ELR (cell line): ENCODE measurements at places on chromosomes 12 and 14.

- no peak for DNase-seq
These were observed 147.5 kb upstream of the AVPR1A start for GRCh38 chr12:63298386-63298930.

GRCh38 chr14:71701990-71702389, 230.2 kb upstream of the RGS6 start:
- DNase-seq, result peak; percentile 30

DNA sequence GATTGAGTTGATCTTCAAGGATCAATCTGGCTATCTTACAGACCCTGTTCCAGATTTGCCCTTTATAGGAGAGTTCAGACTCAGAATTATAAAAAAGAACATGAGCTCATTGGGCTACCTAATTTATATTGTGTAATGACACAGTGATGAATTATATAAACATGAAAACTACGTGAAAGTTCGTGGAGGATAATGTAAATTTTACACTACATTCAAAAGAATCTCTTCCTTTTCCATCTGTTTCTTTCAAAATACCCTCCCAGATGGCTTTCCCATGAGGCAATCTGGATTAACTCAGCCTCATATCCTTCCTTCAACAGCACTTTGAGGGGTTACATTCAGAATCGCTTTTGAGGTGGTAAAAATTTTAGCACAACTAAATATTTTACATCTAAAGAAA, 129.3 kb downstream of the HMGA2 start:
- DNase-seq, result peak; percentile 65

- no peak for DNase-seq
These were observed 3.2 kb downstream of the TDRD9 start for GRCh38 chr14:103931422-103931821.

GRCh38 chr12:16482726-16483125, 123.2 kb downstream of the LMO3 start:
- no peak for DNase-seq

DNA sequence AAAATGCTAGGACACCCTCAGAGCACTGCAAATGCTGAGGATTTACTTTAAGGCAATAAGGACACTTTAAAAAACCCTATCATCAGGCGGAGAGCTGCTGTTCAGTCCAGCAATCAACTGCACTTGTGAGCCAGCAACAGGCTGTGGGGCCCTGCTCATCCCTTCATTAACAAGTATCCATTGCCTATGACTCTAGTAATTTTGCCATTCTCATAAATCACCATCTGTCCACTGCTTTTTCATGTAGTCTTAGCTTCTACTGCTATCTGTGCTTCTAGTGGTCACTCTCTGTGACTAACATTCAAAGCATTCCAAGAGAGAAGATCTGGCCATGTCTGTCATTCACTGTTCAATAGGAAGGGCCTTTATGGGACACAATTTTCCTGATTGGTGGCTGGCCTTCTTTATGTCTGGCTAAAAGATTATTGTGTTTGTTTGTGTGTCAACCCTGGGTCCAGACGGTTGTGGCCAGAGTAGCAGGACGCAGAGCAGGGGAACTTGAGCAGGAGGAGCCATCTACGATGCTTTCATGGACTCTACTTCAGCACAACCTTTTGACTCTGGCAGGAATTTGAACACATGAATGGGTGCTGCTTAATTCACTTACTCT, 3.6 kb upstream of the KRAS start:
- peak; percentile 42 for DNase-seq

GRCh38 chr14:99865408-99865807, 72.2 kb downstream of the EML1 start:
- no peak for DNase-seq

DNA sequence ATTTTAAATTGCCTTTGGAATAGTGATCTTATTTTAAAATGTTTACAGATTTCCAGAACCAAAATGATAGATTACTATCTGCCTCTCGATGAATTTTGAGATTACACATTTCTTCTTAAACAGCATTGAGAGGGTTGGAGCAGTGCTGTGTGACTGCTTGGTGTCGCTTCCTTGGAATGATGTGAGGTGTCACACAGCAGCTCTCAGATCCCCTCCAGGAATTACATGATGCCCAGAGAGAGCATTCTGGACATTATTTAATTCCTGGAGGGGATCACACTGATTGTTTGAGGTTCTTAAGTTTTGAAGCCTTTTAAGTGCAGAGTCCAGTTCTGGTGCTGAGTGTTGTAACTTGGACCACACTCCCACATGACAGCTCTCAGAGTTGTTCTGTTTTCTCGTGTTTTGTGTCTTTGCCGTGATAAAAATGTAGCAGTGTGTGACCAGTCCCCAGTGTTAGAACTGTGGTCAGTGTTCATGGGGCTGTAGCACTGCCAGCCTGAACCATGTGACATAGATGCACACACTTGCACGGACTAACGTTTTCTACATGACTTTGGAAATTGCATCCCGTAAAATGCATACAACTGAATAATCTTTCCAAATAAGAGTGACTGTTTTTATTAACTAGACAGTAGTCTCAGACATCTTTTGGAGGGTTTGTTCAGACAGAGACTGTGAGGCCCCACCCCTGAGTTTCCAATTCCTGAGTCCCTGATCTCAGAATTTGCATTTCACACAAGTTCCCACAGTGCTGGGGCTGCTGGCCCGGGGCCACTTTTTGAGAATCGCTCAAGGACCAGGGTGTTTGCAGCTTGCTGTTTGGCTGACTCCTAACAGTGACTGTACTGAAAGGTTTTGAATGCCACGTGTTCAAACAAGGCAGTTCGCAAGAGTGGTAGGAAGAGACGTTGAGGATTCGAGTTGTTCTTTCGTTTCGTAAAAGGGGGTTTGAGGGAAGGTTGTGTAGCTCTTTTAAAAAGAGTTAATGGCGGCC, 26.0 kb downstream of the XRCC3 start:
- peak; percentile 75 for DNase-seq

DNA sequence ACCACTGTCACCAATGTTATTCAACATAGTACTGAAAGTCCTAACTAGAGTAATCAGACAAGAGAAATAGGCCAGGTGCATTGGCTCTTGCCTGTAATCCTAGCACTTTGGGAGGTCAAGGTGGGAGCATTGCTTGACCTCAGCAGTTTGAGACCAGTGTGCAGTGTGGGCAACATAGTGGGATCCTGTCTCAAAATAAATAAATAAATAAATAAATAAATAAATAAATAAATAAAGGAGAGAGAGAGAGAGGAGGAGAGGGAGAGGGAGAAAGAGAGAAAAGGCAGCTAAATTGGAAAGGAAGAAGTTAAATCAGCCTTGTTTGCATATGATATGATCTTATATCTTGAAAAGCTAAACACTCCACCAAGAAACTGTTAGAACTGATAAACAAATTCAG, 115.3 kb downstream of the FAR2 start:
- no peak for DNase-seq

DNA sequence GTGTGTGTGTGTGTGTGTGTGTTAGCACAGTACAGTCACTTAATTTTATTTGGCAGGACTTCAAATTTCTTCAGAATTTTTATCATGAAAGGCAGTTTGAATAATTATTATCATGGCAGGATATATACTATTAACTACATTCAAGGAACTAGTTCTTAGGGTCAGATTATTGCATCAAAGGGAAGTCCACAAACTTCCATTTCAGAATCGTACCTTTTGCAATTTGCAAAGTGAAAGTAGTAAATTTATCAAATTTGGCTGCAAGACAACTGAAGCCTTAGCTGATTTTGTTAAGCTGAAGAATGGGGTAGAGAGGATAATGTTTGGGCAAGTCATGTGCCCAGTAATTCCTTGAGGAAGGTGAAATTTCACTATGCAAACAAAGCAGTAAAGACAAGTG, 68.2 kb downstream of the PLEKHG7 start:
- no peak for DNase-seq

- no peak for DNase-seq
These were observed 35.3 kb upstream of the DYNC1H1 start for GRCh38 chr14:101929096-101929495.

DNA sequence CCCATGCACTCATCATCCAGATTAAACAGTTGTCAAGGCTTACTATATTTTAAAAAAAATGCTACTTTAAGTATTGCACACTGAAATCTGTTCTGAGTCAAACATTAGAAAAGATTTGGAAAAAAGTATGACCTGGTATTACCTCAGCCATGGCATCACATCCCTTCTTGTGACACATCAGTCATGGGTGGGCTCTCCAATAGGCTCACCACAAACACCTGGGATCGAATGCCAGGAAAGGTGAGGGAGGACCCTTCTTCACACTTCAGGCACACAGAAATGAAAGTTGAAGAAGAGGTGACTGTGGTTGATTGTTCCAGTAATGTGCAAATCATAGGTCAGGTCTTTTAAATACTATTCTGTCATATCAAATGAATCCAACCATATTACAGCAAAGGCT, 36.6 kb upstream of the GZMB start:
- no peak for DNase-seq

DNA sequence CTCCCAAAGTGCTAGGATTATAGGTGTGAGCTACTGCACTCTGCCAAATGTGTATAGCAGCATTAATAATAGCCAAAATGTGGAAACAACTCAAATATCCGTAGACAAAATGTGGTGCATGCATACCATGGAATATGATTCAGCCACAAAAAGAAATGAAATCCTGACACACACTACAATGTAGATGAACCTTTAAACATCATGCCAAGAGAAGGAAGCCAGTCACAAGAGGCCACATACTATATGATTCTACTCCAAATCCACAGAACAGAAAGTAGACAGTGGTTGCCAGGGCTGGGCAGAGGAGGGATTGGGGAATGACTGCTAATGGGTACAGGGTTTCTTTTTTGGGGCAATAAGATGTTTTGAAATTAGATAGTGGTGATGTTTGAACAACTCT, 7.7 kb upstream of the TMED2 start:
- DNase-seq, result no peak

DNA sequence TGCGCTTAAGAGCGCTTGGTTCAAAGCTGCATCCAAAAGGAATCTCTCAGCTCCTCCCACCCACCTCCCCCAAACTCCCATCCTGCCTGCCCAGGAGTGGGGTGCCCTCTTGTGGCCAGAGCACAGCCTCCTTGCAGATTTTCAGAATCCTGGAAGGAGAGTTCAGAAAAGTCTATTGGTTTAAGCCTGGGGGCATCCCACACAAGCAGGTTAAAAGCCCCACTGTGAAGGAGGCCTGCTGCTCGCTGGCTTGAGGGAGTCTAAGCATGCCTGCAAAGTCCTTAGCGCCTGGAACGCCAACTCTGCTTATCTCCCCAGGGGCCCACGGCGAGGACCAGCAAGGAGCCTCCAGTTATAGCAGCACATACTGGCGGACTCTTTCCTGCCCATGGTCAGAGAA, 297.1 kb downstream of the KSR2 start:
- DNase-seq, result peak; percentile 13

GRCh38 chr14:68263563-68264259, 444.1 kb downstream of the RAD51B start:
- DNase-seq, result no peak

DNA sequence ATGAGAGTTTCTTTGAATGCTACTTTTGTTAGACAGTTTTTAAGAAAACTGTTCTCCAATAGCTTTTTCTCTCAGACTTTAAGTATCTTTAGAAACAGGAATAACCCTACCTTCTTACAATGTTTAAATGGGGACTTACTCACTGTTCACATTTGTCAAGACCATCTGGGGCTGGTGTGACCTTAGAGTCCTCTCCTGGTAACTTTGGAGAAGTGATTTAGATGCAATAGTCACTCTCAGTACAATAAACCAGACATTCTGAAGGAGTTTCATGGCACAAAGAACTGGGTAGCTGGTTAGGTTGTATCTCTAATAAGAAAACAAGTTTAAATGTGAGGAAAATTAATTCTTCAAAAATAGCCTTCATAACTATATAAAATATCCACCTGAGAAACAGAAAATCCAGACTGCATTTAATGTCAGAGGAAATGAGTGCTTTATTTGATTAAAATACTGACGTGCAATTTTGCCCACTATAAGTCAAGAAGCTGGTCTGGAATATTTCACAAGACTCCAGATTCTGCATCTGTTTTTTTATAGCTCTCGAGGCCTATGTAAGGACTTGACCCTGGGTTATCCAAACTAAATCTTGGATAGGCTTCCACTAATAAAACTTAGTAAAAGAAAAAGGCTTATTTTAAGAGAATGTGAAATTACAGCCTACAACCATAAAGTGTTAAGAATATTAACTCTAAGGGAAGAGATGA, 108.7 kb downstream of the PTGER2 start:
- no peak for DNase-seq

GRCh38 chr12:78571953-78572352, 292.6 kb upstream of the SYT1 start:
- no peak for DNase-seq

- DNase-seq, result no peak
These were observed 56.4 kb downstream of the ZFP36L1 start for GRCh38 chr14:68736471-68736871.

- peak; percentile 35 for DNase-seq
These were observed 137.5 kb upstream of the CCND2 start for GRCh38 chr12:4135919-4136605.

DNA sequence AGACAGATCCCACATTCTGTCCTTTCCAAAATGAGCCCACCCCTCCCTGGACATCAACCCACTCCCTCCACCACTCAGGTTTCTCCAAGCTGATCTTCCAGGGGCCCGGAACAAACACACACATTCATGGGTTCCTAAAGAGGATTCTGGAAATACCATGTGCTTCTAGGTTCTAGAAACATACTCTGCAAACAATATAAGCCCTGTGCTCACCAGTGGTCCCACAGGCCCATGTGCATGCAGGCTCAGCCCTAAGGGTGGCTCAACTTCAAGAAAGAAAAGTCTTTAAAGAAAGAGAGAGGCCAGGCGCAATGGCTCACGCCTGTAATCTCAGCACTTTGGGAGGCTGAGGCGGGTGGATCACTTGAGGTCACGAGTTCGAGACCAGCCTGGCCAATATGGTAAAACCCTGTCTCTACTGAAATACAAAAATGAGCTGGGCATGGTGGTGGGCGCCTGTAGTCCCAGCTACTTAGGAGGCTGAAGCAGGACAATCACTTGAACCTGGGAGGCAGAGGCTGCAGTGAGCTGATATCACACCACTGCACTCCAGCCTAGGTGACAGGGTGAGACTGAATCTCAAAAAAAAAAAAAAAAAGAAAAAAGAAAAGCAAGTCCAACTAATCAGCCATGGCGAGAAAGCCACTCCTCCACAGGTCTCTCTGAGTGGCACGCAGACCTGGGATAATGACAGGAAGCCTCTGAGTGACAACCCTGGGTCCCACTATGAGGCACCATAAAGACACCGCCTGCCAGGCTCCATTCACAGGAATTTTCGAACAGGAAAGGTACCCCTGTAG, 59.5 kb upstream of the PNMA1 start:
- DNase-seq, result no peak
